ENCODE measurements at places on chromosomes 5 and 9.

- DNase-seq, result no peak
Observed at GRCh38 chr5:28374492-28374967, 1336.1 kb upstream of the CDH9 start.

- no peak for DNase-seq
Observed at GRCh38 chr9:114166614-114167572, 11.6 kb downstream of the COL27A1 start.

GRCh38 chr9:117821954-117822353 lies 117.8 kb downstream of the TLR4 start:
- no peak for DNase-seq

DNA sequence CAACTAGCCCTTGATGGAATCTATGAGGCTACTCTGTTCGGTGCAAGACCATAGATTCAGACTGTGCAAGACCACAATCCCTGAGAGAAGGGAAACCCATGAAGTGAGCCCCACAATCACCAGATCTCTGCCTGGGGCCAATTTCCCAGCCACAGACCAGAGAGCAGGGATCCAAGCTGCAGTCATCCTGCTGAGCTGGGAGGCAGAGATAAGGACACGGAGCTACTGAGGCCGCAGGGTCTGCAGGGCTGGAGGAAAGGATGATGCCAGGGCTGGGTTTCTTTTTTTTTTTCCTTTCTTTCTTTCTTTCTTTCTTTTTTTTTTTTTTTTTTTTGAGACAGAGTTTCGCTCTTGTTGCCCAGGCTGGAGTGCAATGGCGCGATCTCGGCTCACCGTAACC lies 47.7 kb upstream of the FUBP3 start:
- DNase-seq, result no peak

GRCh38 chr5:138179277-138179857 lies 455 bp downstream of the KIF20A start:
- peak; percentile 23 for DNase-seq

GRCh38 chr5:96447949-96448348 lies 14.9 kb upstream of the PCSK1 start:
- DNase-seq, result no peak

- no peak for DNase-seq
Observed at GRCh38 chr5:179311091-179311470, 34.2 kb downstream of the ADAMTS2 start.
